ENCODE measurements at places on chromosomes 2 and 18.

DNA sequence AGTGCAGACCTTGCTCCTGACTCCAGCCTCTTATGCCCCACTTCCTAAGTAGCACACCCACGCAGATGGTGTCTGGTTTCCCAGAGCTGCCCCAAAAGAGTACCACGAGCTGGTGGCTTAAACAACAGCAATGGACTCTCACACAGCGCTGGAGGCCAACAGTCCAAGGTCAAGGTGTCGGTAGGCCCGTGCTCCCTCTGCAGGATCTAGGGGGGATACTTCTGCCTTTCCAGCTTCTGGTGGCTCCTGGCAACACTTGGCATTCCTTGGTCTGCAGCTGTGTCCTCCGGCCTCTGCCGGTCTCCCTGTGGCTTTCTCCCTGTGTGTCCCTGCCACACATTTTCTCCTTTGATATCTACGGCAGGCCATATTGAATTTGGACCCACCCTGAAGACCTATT, 99.0 kb downstream of the TSHZ1 start:
- DNase-seq = no peak

DNA sequence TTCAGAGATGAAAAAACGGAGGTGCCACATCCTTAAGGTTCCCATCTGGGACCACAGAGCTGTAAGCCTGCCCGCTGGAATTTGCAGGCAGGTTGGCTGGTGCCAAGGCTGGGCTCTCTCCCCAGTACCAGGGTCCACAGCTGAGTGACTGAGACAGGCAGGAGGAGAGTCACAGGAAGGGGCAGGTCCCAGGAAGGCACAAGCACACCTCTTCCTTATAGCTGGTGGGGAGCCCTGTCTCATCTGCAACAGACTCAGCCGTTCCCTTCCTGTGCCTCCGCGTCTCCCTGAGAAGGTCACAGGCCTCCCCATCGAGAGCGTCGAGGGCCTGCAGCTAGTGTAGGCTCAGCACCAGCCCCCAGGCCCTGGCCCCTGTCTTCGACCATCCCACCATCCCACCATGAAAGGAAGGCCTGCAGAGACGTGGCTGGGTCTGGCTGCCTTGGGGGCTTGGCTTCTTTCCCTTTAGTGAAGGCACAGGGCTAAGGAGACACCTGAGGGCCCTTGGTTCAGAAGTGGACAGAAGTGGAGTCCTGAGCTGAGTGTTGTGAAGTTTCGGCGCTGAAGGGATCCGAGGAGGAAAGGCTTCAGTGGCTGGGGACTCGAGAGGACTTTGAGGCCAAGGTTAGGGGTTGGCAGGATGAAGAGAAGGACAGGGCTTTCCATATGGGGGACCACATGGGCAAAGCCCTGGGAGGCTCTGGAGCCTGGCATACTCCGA, 26.8 kb downstream of the GLI2 start:
- no peak for DNase-seq

GRCh38 chr2:2765176-2765800, 434.2 kb upstream of the MYT1L start:
- DNase-seq = no peak

DNA sequence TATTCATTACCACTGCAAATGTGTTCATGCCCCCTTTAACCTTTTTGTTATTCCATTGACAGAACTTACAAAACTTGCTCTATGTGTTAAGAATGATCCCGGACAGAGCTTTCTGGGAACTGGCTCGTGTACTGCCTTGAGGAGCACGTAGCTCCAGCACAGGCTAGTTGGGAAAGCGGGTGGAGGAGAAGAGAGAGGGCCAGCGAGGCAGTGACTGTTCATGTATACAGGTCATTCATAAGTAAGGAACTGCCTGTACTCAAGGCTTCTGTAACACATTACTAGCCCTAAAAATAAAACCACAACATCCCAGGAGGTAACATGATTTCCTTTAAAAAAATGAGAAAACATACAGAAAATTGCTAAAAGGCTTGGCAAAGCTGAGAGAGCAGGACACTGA, 109.0 kb downstream of the STK39 start:
- DNase-seq = no peak

DNA sequence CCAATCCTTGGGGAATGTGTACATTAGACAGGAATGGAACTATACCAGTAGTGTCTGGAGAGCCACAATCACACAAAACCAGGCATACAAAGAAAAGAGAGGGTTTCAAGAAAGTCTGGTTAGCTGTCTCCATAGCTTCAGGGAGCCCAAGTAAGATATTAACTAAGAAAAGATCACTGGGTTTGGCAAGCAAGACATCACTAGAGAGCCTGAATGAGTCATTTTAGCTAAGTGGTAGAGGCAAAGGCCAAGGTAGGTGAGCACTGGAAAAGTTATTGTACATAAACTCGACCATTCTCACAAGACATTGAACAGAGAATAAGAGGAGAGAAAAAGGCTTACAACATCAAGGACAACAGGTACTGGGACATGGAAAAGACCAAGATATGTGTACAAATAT, 143.8 kb upstream of the ARL4C start:
- no peak for DNase-seq

- DNase-seq = no peak
These were observed 256.6 kb upstream of the ID2 start for GRCh38 chr2:8424997-8425900.

GRCh38 chr2:131567891-131568290, 40.2 kb downstream of the CCDC74A start:
- DNase-seq = no peak

DNA sequence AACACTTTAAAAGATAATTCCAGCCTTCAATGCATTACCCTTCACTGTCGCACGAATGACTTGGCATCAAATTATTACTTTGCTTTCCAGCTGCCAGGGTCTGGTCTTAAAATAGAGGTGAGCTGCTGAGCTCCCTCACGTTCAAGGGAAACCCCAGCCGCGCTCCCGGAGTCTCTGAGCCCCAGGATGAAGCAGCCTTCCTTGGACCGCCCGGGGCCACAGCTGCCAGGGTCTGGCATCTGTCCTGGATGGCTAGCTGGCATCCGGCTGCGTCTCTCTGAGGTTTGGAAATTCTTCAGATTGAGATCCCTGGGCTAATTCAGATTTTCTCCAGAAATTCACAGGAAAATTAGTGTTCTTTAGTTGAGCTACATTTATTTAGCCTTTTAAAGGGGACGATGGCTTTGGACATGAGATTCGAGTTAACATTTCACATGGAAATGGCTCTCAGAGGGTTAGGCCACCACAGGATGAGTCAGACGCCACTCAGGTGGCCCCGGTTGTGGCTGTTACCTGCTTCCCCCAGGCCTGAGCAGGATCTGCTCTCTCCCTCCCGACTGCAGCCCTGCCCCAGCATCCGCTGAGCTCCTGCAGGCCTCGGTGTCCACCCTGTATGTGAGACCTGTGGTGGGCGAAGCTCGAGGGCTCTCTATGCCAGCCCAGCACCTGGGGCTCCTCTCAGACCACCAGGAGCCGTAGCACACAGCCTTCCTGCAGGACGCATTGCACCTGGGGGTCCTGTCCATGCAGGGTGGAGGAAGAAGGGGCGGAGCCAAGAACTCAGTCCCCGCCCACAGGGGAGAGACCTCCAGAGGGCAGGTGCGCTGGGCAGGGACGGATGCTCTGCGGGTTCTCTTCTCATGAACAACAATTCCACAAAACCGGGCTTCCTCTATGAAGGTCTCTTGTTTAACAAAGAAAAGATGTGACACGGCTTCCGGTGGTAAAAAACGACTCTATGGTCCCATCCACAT, 255.5 kb downstream of the TWIST2 start:
- DNase-seq = no peak

GRCh38 chr18:74115046-74115445, 32.6 kb downstream of the FBXO15 start:
- no peak for DNase-seq

- DNase-seq = no peak
These were observed 123.3 kb downstream of the PRKCE start for GRCh38 chr2:45774688-45775244.

Measured in naive thymus-derived CD8-positive, alpha-beta T cell (primary cell).